ENCODE measurements at places on chromosomes 6 and 20. TPM values are rescaled to one million over a fixed set of nuclear protein-coding genes. Genes with fewer than 3 reads are reported as not detected.

Gene KCNK16
- total RNA-seq: not detected

Gene LEMD2
- 31.8 TPM for total RNA-seq

Gene MATN4
- 0.06 TPM for total RNA-seq

Gene BEND6
- 0.90 TPM for total RNA-seq

Gene TNXB
- total RNA-seq: 0.71 TPM

Gene SMOC2
- total RNA-seq: 0.75 TPM

Gene PPP1R16B
- 1.6 TPM for total RNA-seq

Gene HSD17B8
- total RNA-seq: 4.8 TPM

DNA sequence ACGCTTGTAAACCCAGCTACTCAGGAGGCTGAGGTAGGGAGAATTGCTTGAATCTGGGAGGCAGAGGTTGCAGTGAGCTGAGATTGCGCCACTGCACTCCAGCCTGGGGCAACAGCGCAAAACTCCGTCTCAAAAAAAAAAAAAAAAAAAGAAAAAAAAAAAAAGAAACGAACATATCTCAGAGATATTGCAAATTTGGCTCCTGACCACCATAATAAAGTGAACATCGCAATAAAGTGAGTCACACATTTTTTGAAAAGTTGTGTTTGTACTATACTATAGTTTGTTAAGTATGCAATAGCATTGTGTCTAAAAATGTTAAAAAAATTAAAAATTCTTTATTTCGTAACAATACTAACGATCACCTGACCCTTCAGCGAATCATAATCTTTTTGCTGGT, 13.3 kb downstream of the RSPH9 start:
- peaks cover 6% of the 10 kb centered on the region for H3K4me1 ChIP-seq
- H3K27ac ChIP-seq: no peak overlapping the region
- DNase-seq: no peak

GRCh38 chr6:45185403-45186251, 142.5 kb upstream of the RUNX2 start:
- no peak overlapping the region for H3K27ac ChIP-seq
- no peaks in the 10 kb centered on the region for H3K36me3 ChIP-seq
- H3K4me3 ChIP-seq: no peak overlapping the region
- H3K4me1 ChIP-seq: peaks cover 11% of the 10 kb centered on the region

- no peak overlapping the region for H3K4me3 ChIP-seq
- no peaks in the 10 kb centered on the region for H3K27me3 ChIP-seq
- no peak for DNase-seq
- H3K36me3 ChIP-seq: no peaks in the 10 kb centered on the region
These were observed 34.0 kb upstream of the MMS22L start for GRCh38 chr6:97316978-97317377.

GRCh38 chr20:1912053-1912452, 16.8 kb downstream of the SIRPA start:
- no peaks in the 10 kb centered on the region for H3K36me3 ChIP-seq
- no peaks in the 10 kb centered on the region for H3K27me3 ChIP-seq
- H3K4me3 ChIP-seq: no peak overlapping the region
- H3K27ac ChIP-seq: no peak overlapping the region

DNA sequence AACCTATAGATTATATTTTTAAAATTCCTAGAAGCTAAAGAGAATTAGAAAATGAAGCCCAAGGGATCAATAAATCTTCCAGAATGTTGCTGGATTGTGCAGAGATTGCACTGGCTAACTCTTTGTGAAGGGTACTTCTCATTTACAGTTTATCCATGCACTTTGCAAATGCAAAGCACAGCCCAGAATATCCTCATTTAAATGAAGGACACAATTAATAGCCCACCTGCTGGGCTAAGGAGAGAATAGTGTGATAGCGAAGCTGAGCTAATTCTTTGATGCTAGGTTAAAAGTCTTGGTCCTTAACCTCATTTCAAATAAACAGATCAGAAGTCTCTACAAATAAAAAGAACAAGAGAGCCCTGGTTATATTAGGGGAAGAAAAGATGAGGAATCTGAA, 72.5 kb downstream of the SMPDL3A start:
- no peak overlapping the region for H3K27ac ChIP-seq
- peak; percentile 56 for DNase-seq
- H3K36me3 ChIP-seq: no peaks in the 10 kb centered on the region
- no peaks in the 10 kb centered on the region for H3K27me3 ChIP-seq

- no peak overlapping the region for H3K27ac ChIP-seq
- DNase-seq: no peak
- H3K4me1 ChIP-seq: no peaks in the 10 kb centered on the region
- no peak overlapping the region for H3K4me3 ChIP-seq
- no peaks in the 10 kb centered on the region for H3K27me3 ChIP-seq
- no peaks in the 10 kb centered on the region for H3K36me3 ChIP-seq
These were observed 32.9 kb downstream of the PNLDC1 start for GRCh38 chr6:159832946-159833345.

GRCh38 chr6:89542866-89543265, 95.7 kb downstream of the LYRM2 start:
- H3K27ac ChIP-seq: no peak overlapping the region
- H3K36me3 ChIP-seq: no peaks in the 10 kb centered on the region
- no peaks in the 10 kb centered on the region for H3K27me3 ChIP-seq
- no peak for DNase-seq

DNA sequence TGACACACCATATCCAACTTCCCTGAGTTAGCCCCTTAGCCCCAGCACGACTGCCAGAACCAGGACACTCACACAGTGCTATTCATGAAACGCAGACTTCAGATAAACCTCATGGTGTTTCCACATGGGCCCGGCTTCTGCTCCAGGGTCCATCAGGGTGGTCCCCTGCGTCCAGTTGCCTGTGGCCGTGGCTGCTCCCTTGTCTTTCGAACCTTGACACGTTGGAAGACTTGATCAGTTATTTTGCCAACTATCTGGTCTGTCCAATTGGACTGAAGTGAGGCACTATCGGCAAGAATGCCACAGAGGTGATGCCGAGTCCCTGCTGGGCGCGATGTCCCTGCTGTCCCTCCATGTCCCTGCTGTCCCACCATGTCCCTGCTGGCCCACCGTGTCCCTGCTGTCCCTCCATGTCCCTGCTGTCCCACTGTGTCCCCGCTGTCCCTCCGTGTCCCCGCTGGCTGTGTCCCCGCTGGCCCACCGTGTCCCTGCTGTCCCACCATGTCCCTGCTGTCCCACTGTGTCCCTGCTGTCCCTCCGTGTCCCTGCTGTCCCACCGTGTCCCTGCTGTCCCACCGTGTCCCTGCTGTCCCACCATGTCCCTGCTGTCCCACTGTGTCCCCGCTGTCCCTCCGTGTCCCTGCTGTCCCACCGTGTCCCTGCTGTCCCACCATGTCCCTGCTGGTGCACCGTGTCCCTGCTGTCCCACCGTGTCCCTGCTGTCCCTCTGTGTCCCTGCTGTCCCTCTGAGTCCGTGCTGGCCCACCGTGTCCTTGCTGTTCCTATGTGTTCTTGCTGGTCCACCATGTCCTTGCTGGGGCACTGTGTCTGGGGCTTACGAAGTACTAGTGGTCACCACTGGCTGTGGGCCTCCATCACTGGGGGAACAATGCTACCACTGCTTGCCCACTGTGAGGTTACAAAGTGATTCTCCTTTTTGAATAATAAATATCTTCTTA, 251.4 kb downstream of the DLL1 start:
- no peak overlapping the region for H3K4me3 ChIP-seq
- no peak overlapping the region for H3K27ac ChIP-seq
- H3K4me1 ChIP-seq: peaks cover 5% of the 10 kb centered on the region
- no peaks in the 10 kb centered on the region for H3K36me3 ChIP-seq
- no peaks in the 10 kb centered on the region for H3K27me3 ChIP-seq
- no peak for DNase-seq

GRCh38 chr6:10412461-10413261, 2.2 kb downstream of the TFAP2A start:
- peak; percentile 70 for DNase-seq
- H3K4me3 ChIP-seq: peak overlapping the region; percentile 57
- no peak overlapping the region for H3K27ac ChIP-seq
- no peaks in the 10 kb centered on the region for H3K36me3 ChIP-seq
- H3K27me3 ChIP-seq: peaks cover 100% of the 10 kb centered on the region
- peaks cover 57% of the 10 kb centered on the region for H3K4me1 ChIP-seq

GRCh38 chr20:59831916-59832270, 101.5 kb downstream of the SYCP2 start:
- no peaks in the 10 kb centered on the region for H3K36me3 ChIP-seq
- peaks cover 20% of the 10 kb centered on the region for H3K4me1 ChIP-seq
- H3K27ac ChIP-seq: no peak overlapping the region
- no peak overlapping the region for H3K4me3 ChIP-seq
- H3K27me3 ChIP-seq: peaks cover 7% of the 10 kb centered on the region

- no peak overlapping the region for H3K4me3 ChIP-seq
- no peak for DNase-seq
- H3K27ac ChIP-seq: no peak overlapping the region
- no peaks in the 10 kb centered on the region for H3K36me3 ChIP-seq
- no peaks in the 10 kb centered on the region for H3K4me1 ChIP-seq
These were observed 18.6 kb upstream of the NKAIN2 start for GRCh38 chr6:123785039-123785438.

GRCh38 chr20:50930139-50930975, 880 bp downstream of the ADNP start:
- H3K27me3 ChIP-seq: no peaks in the 10 kb centered on the region
- H3K4me1 ChIP-seq: peaks cover 38% of the 10 kb centered on the region
- peak; percentile 64 for DNase-seq
- peaks cover 41% of the 10 kb centered on the region for H3K36me3 ChIP-seq
- H3K4me3 ChIP-seq: peak overlapping the region; percentile 85

GRCh38 chr6:96520171-96521115, 1.2 kb upstream of the UFL1 start:
- H3K27me3 ChIP-seq: no peaks in the 10 kb centered on the region
- H3K4me1 ChIP-seq: peaks cover 8% of the 10 kb centered on the region
- DNase-seq: no peak
- peak overlapping the region; percentile 95 for H3K4me3 ChIP-seq
- H3K27ac ChIP-seq: no peak overlapping the region

DNA sequence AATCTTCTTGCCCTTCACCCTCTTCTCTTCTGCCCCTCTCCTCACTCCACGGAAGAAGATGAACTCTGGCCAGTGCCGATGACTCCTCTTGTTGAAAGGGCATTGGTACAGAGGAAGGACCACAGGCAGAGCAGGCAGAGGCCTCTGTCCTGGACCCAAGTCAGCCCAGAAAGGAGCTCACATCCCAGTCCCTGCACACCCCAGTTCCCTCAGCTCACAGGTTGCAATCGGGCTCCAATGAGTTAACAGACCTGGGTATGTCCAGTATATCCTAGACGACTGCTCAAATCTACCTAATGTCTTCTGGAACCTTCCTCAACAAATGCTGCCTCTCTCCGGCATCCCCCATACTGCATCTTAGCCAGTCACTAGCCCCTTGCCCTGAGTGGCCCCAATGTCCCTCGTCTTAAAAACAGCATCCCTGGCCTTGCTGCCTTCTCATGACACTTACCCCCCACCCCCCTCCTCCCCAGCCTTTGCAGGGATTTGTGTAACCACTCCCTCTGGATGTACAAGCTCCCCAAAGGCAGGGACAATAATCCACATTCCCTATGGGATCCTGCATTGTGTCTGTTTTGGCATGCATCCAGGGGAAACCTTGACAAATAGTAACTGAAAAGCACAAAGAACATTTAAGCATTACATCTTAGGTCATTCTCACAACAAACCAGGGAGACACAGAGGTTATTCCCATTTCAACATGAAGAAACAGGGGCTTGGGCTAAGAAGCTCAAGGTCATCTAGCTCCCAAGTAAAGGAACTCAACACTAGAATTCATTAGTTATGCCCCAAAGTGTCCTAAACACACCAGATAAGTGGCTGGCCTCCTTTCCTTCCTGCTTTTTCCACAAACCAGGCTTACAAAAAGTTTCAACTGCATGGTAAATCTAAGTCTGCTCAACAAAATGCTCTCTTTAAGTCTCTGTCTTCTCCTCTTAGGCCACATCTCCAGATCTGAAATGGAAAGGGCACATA, 45.1 kb downstream of the TRERF1 start:
- no peak overlapping the region for H3K4me3 ChIP-seq
- H3K27me3 ChIP-seq: no peaks in the 10 kb centered on the region
- peak; percentile 53 for DNase-seq

GRCh38 chr20:62241506-62241905, 3.2 kb downstream of the OSBPL2 start:
- H3K4me1 ChIP-seq: peaks cover 17% of the 10 kb centered on the region
- no peak for DNase-seq
- no peaks in the 10 kb centered on the region for H3K36me3 ChIP-seq
- no peak overlapping the region for H3K27ac ChIP-seq
- no peak overlapping the region for H3K4me3 ChIP-seq
- H3K27me3 ChIP-seq: no peaks in the 10 kb centered on the region

DNA sequence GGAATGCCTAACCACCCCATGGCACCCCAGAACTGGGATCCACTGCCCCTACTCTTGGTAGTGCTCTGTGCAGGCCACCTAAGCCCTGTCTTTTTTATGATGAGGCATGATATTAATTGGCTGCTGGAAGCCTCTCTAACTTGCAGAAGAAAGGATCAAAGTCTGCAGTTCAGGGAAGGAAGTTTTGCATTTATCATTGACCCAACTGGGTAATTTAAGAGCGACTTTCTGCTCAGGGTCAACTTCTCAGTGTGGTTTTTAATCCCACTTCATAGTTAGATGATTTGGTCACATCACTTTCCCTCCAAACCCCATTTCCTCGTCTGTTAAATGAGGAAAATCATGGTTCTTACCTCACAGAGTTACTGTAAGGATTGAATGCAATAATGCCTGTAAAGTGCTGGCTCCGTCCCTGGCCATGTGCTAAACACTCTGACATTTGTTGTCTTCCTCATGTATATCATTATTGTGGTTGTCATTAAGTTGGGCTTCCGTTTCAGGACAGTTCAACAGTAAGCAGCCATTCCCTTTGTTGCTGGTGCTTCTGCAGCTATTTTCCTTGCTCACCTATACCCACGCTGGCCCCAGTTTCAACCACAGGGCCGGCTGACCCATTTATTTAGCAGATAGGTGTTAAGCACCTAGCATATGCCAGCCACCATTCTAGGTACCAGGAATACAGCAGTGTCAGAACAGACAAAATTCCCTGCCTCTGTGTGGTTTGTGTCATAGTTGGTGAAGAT, 14.2 kb downstream of the E2F3 start:
- H3K4me3 ChIP-seq: no peak overlapping the region
- H3K27me3 ChIP-seq: no peaks in the 10 kb centered on the region
- H3K27ac ChIP-seq: no peak overlapping the region
- DNase-seq: no peak

GRCh38 chr6:18753076-18753475, 365.9 kb downstream of the RNF144B start:
- H3K27me3 ChIP-seq: peaks cover 15% of the 10 kb centered on the region
- H3K4me1 ChIP-seq: peaks cover 35% of the 10 kb centered on the region
- H3K4me3 ChIP-seq: no peak overlapping the region
- no peak overlapping the region for H3K27ac ChIP-seq

All from neural progenitor cell (in vitro differentiated cells).